ENCODE measurements at places on chromosomes 3 and 15.

- DNase-seq = no peak
These were observed 9.5 kb downstream of the LRRC49 start for GRCh38 chr15:70902107-70902506.

DNA sequence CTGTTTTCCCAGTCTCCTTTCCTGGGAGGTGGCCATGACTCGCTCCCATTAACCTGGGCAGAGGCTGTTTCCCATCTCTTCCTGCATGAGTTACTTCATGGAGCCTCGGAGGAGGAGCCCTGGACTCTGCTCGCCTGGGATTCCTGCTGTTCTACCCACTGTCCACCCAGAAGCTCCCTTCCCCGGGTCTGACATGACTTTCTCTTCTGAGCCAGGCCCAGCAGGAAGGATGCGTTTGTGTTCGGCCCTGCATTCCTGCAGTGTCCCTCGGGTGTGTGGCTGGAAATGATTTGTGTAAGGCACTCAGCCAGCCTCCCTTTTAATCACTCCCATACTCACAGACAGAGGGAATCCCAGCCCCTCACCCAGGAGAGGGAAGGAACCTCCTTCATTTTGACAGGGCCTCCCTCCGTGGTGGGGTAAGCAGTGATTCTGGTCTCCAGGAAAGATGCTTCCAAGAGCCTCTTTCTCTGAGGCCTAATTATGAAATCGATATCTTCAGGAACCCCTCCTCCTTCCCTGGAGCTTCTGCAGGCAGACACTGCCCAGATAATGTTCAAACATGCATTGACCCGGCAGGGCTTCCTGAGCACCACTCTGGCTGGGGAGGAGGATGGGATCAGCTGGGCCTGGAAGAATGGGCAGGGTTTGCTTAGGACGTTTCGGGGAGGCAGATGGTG, 41.6 kb upstream of the DLG1 start:
- no peak for DNase-seq

DNA sequence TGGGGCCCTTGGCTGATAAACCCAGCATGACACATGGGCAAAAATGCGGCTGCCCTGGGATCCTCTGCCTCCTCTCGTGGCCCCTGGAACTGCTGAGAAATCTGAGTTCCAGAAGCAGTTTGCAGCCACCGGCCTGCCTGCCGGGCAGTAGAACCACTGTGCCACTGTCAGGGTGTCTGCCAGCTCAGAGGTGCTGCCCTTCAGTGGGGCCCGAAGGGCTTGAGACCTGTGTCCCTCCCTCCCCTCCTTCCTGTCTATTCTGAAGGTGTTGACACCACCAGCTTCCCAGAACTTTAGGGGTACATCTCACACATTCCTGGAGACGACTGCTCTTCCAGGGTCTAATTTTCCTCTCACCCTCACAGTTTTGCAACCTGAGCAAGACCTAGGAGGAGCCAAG, 88.2 kb upstream of the POMGNT2 start:
- no peak for DNase-seq

DNA sequence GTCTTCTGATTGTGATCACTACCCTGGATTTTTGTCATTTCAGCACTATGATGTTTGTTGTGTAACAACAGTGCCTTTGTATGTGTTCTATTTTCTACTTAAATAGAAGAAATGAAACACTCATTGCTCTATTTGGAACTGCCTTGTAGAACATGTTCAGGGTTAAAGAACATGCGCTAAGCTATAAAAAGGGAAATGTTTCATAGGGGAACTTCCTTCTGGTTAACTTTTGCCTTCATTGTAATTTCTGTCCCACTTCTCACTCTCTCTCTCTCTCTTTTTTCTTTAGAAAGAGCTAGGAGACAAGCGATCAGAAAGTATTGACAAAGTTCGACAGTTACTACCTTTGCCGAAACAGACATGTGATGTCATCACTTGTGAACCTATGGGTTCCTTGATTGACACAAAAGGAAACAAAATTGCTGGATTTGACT, at the start of gene P2RY12:
Gene P2RY12 (minus strand): TSS at position 13 of the 434 bp plus-strand sequence. CDS start 45,908 bp downstream, outside the sequence.
- no peak for DNase-seq

- DNase-seq = no peak
These were observed 382.0 kb upstream of the SOX14 start for GRCh38 chr3:137382005-137382594.

GRCh38 chr3:112734736-112735350, 93.9 kb upstream of the CCDC80 start:
- peak; percentile 71 for DNase-seq

- no peak for DNase-seq
These were observed 677 bp downstream of the POLQ start for GRCh38 chr3:121545049-121545573.

DNA sequence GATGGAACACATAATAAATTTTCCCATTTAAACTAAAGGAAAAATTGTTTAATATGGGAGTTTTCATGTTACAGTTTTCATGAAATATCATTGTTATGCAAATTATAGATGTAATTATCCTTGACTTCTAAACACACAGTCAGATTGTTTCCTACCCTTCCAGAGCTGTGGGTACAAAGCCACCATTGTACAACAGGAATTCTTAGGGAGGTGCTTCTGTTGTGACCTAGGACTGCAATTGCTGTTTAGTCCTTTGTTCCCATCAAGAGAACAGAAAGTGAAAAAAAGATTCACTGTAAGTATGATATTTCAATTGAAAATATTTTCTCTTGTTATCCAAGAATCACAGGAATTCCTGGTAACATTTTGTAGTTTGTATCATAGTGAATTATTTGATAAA, 455.3 kb upstream of the NAALADL2 start:
- no peak for DNase-seq

- no peak for DNase-seq
These were observed 64.7 kb downstream of the BTD start for GRCh38 chr3:15666277-15666676.

DNA sequence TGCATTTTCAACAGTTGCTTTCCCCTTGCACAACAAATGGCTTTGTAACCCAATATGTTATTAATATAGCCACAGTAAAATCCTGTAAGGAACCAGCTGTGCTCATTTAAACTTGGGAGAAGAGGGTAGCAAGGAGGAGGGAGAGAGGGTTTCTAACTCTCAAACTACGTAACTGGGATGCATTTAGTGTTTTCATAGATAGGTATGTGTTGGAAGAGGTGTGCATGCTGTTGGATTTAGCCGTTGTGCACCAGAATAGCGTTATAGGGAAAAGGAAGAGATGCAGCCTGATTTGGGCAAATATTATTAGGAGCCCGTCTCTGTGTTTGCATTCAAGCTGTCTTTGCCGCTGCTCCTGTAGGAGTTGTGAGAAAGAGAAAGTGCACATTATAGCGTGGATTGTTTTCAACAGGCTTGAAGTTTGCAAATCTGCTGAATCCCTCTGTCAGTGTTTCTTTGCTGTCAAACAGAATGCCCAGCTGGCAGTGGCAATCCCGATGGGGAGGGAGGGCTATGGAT, 39.4 kb downstream of the ARPP21 start:
- no peak for DNase-seq

DNA sequence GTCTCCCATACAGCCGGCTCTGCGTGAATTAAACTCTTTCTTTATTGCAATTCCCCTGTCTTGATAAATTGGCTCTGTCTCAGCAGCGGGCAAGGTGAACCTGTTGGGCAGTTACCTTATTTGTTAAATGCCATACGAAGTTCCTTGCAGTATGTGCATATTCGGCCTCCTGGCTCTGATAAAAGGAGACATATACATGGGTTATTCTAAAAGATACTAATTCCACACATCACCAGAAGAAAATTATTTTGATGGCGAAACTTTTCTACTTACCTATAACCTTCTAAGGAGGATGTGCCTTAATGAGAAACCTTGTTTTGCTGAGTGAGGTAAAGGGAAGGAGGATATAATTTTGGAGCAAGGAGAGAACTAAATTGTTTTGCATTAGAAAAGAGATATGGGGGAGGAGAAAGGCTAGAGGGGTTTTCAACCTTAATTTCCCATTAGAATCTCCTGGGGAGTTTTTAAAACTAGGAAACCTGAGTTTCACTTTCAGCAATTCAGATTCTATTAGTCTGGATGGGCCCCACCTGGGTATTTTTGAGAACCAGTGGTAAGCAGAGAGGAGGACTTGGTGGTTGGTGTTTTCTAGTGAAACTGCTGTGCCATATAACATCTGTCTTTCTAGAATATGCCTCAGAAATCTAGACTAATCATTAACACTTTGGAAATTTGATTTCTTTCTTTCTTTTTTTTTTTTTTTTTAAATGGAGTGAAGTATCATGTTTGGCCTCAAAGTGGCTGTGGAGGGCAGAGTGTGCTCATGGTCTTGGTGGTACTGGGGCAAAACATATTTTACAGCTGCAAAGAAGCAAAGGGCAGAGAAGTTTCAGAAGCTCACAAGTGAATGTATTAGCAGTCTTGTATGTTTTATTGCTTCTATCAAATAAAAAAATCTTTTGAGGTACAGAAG, 23.0 kb downstream of the NANOGP8 start:
- DNase-seq = no peak
